ENCODE measurements at places on chromosomes 13 and 19.

DNA sequence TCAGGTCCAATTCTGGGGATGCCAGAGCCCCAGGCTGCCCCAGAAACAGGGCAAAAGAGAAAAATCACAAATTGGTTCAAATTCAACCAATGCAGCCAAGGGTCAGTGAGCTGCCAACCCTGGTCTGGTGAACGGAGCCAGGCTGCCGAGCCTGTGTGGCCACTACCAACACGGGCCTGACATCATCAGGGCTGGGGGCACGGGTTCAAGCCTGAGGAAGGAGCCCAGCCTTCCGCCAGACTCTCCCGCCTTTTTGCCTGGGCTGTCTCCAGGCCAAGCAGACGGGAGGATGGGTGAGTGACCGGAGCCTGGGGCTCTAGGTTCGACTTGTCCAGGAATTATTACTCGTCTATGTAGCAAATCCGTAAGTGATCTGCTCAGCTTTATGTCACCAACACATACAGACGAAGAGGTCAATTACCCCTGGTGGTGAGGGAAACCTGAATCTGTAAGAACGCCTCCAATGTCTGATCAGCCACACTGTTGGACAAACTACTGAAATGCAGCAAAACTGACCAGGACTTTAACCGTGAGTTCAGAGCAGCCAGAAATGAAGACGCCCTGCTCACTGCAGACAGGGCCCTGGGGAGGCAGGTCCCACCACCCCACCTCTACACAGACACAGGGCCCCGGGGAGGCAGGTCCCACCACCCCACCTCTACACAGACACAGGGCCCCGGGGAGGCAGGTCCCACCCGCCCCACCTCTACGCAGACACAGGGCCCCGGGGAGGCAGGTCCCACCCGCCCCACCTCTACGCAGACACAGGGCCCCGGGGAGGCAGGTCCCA, 31.8 kb downstream of the RAB20 start:
- DNase-seq, result no peak

GRCh38 chr19:3175781-3176714, 2.5 kb upstream of the S1PR4 start:
- DNase-seq, result peak; percentile 78

- no peak for DNase-seq
Observed at GRCh38 chr19:38395381-38396114, 7.1 kb downstream of the SPRED3 start.

DNA sequence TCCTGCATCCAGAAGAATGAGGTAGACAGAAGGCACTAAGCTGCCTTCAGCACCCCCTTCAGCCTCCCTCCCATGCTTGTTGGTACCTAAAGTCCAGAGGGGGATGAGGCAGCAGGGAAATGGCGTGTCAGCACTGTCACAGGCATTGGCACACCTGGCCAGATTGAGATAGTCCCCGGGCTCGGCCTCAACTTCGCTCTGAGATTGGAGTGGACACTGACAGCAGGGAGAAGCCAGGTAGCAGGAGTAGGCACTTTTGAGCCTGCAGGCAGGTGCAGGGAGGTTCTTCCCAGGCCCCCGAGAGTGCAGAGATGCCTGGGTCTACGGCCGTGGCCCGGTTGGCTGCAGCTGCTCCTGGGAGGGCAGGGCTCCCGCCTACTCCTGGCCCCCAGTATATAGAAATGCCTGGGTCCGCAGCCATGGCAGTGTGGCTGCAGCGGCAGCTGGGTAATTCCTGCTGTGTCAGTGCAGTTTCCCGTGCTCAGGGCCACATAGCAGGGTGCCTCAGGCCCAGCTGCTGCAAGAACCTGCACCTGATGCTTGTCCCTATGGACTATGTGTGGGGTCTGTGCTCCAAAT, 160.3 kb downstream of the SLITRK6 start:
- no peak for DNase-seq

DNA sequence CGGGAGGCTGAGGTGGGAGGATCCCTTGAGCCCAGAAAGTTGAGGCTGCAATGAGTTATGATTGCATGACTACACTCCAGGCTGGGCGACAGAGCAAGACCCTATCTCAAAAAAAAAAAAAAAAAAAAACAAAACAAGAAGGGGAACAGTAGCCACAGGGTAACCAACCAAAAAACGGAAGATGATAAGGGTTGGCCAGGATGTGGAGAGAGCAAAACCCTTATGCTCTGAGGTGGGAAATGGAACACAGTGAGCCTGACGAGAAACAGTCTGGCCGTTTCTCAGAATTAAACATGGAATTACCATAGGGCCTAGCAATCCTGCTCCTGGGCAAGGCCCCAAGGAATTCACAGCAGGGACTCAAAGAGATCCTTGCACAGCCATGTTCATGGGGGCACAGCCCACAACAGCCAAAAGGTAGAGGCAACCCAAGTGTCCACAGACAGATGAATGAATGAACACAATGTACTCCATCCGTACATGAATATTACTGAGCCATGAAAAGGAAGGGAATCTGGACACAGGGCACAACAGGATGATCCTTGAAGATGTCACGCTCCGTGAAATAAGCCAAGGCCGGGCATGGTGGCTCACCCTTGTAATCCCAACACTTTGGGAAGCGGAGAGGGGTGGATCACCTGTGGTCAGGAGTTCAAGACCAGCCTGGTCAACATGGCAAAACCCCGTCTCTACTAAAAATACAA, 11.3 kb downstream of the NMRK2 start:
- DNase-seq, result no peak

Measured in fibroblast of gingiva (primary cell).